ENCODE measurements at places on chromosomes 11 and 22. TPM values are rescaled to one million over a fixed set of nuclear protein-coding genes. Genes with fewer than 3 reads are reported as not detected.

Gene LSP1
- 1.2 TPM for total RNA-seq

Gene CRYBA4
- not detected for total RNA-seq

Gene HYOU1
- total RNA-seq, result 80.2 TPM

Gene LRRC10B
- not detected for total RNA-seq

Gene SPCS2
- total RNA-seq, result 49.0 TPM

Gene NPTXR
- 4.4 TPM for total RNA-seq

Gene ZNF143
- total RNA-seq, result 13.5 TPM

Gene GRIA4
- total RNA-seq, result 26.6 TPM

Gene MUC2
- not detected for total RNA-seq

Gene NNMT
- total RNA-seq, result 292 TPM

Gene EMSY
- total RNA-seq, result 12.8 TPM

Gene LMO1
- total RNA-seq, result not detected

Gene POU2AF2
- total RNA-seq, result not detected

Gene ACP2
- total RNA-seq, result 93.3 TPM

Gene SCO2
- 8.4 TPM for total RNA-seq

Gene C22orf31
- total RNA-seq, result not detected

Gene CFAP68
- total RNA-seq, result 19.8 TPM

Gene CD6
- not detected for total RNA-seq

Gene PCNX3
- total RNA-seq, result 27.9 TPM

Gene FJX1
- total RNA-seq, result 16.7 TPM

Gene PKDREJ
- not detected for total RNA-seq

Gene TPCN2
- total RNA-seq, result 10.9 TPM

Gene POU2AF3
- not detected for total RNA-seq

Gene YAP1
- 193 TPM for total RNA-seq

Gene GSTT2B
- total RNA-seq, result 17.1 TPM

Gene DEFB131B
- total RNA-seq, result not detected

Gene AMPD3
- 10.2 TPM for total RNA-seq

Gene SMIM38
- total RNA-seq, result 0.13 TPM

Gene MS4A3
- total RNA-seq, result not detected

Gene NCF4
- not detected for total RNA-seq

Gene PANX2
- total RNA-seq, result 0.65 TPM

Gene YPEL4
- total RNA-seq, result 0.13 TPM

Gene OR2AG1
- total RNA-seq, result not detected
